ENCODE measurements at places on chromosomes 7 and 10.

DNA sequence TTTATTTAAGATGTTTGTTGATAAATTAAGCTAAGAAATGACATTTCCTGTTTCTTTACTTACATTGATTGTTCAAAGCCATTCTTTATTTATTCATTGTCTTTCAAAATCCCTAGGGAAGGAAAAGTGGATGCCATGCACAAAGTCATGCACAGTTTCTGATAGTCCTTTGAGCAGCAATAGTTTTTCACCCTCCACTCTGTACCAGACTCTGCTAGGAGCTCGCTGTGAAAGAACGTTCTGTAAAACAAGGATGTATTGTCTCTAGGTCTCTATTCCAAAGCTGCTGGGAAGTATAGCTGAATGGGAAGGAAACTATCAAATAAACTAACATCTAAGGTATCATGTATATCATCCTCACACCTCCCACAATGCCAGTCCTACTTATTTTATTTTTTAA, 7.8 kb upstream of the NOC3L start:
- DNase-seq: no peak

- DNase-seq: no peak
These were observed 31.6 kb downstream of the RASGEF1A start for GRCh38 chr10:43235070-43235900.

- no peak for DNase-seq
These were observed 57.1 kb upstream of the CELF2 start for GRCh38 chr10:10960534-10960933.

DNA sequence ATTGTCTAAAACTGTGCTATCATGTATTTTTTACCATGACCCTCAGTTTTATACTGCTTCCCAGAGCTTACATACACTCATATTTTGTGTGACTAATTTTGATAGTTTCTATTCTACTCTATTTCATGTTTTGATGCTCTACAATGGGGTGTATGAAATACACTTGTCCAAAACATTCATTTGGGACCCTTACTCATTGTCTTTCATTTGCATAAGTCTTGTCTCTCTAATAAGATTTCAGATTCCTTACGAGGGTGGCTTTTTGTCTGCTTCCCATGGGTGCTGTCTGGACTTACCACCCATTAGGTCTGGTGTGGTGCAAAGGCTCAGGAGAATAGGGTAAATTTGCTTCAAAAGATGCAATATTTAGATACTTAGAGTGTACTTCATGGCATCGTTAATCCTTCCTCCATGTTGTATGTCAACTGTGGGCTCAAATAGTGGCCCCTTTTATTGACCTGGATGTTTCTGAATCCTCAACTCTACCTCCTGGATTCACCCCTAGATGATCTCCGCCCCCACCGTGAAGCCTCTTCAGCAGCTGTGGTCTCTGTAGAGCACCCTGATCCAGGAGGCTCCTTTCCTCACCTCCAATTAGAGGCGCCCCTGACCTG, 3.6 kb upstream of the GIMAP5 start:
- DNase-seq: no peak

GRCh38 chr7:96778263-96778662, 68.6 kb upstream of the SEM1 start:
- no peak for DNase-seq

DNA sequence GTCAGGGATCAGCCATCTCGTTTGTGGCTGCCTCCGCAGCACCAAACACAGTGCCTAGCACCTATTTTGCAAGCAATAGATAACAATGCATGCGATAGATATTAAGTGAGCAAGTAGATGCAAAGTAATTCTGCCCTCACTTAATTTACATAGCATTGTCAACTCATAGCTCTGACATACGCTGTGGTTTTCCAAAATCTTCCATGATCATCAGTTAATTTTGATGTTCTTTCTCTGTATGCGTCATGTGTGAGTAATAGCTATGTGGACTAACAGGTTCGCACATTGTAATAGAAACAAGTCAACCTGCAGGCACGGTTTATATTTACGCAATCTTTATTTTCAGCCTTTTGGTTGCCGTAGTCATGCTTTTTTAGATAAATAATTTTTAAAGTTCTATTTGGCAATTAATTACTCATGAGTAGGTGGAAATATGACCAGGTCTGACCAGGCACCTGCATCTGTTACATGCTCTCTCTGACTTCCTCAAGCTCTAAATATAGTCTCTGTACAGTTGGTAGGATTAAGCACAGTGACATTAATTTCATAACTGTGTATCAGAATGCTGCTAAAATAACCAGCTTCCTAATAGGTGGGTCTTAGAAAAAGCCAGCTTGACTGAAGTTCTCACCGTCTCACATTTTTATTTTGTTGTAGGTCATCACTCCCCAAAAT, 13.3 kb downstream of the MAP3K8 start:
- DNase-seq: peak; percentile 68

GRCh38 chr7:91293840-91294239, 29.6 kb downstream of the FZD1 start:
- no peak for DNase-seq

DNA sequence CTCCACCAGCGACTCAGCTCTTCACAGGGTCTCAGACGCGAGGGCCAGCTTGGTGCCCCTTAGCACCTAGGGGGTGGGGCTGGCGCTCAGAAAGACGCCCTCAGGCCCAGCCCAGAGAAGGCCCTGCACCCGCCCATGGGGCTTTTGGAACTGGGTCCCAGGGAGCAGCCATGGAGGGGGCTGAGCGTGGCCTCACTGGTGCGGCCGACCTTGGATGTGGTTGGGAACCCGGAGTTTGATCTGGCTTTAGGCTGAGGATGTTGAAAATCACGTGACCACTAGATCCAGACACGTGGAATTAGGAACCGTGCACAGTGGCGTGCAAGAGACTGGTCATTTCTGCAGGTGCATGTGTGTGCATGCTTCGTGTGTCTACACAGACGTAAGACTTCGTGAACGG, 185.4 kb downstream of the DNAJB6 start:
- DNase-seq: no peak

- DNase-seq: peak; percentile 49
These were observed 49.5 kb downstream of the ASAH2B start for GRCh38 chr10:50788951-50789945.

DNA sequence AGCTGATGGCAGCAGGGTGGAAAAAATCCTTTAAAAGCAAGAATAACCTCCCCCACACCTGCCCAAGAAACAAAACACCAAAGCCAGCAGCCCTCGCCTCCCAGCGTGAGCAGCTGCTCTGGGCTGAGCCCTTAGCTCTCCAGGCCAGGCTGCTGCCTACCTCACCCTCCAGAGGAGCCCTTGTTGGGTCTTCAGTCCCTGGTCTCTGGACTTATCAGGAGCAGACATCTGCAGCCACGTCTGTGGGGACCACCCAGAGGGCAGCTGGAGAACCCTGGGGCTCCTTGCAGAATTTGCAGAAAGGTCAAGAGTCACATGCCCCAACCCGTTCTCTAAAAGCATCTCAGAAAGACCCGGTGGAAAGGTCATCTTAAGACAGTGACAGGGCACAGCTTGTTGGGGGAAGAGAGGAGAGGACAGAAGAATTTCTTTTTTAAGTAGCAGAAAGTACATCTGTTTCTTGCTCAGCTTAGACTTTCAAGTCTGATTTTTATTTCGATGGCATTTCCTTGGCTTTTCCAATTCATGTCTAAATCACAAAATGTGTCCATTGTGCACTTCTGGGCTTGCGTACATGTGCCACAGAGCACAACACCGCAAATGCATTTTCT, 425.7 kb upstream of the NFE2L3 start:
- no peak for DNase-seq

GRCh38 chr10:115857856-115858255, 415.1 kb downstream of the GFRA1 start:
- peak; percentile 12 for DNase-seq

GRCh38 chr10:98569853-98570252, 123.1 kb upstream of the HPS1 start:
- no peak for DNase-seq

GRCh38 chr10:7533657-7534479, 123.0 kb upstream of the SFMBT2 start:
- no peak for DNase-seq

GRCh38 chr7:154804449-154804848, 198.5 kb downstream of the PAXIP1 start:
- DNase-seq: no peak

DNA sequence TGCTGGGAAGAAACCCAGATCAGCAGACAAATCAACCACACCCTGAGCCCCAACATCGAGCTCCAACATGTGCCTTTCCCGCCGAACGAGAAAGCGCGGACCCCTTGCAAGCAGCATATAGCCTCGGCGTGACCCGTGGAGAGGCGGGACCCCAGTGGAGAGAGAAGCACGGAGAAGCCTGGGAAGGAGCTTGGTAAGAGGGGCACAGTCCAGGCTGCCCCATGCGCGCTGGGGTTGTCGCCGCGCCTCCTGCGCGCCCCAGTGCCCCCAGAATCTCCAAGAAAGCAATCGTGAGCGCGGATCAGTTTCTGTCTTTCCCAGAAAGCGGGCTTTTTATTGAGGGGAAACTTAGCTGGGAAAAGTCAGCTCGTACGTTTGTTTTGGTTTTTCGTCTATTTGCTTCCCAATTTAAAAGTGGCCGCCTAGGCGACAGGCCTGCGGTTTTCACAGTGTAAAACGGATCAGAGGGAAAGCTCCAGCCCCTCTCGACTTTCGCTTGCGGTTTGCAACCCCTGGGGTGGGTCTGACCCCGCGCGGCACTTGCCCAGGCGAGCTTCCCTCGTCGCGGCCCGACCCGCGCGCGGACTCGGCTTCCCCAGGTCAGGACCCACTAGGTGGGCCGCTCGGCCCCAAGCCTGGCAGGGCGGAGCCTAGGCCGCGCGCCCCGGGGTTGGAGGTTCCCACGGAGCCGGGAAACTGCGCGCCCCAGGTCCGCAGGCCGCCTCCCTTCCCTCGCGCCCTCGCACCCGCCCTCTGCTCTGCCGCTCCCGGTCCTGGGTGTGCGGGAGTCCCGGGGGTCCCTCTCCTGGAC, 31.1 kb downstream of the SKIDA1 start:
- no peak for DNase-seq

DNA sequence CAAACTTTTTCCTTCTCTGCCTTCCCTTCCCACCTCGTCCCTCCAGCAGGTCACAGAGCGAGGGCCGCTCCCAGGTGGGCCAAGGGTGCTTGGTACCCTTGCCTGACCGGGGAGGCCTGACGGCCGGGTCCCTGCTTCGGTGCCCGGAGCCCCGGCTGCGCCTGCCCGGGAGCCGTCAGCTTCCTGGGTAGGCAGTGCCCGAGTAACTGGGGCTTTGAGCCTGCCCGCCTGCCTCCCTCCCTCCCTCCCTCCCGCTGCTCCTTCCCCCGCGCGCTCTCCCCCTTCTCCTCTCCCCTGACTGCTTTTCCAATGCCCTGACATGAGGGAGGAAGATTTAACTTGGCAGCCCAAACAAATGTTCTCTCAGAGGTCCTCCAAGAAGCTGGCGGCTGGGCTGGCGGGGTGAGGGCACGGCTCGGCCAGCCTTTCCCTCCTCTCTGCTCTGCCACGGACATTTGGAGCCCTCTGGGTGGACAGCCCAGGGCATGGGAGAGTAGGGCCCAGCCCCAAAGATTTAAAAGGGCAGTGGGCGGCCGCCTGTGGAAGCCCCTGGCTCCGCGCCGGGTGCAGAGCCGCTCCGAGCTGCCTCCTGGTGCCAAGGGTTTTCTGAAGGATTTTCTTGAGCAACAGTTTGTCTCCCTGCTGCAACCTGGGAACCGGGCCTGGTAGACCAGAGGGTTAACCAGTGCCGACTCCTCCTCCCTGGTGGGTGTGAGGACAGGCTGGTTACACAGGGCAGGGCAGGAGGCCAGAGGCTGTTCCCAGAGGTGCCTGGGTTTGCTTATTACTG, 2.0 kb downstream of the ZMIZ1 start:
- peak; percentile 69 for DNase-seq

- peak; percentile 7 for DNase-seq
These were observed 164.3 kb upstream of the AGK start for GRCh38 chr7:141386881-141387280.
